AG20443 (cell line): ENCODE measurements at places on chromosomes 5 and 9.

GRCh38 chr5:177472460-177473442 lies 683 bp downstream of the DBN1 start:
- peak; percentile 60 for DNase-seq

GRCh38 chr5:100542086-100542485 lies 6.9 kb downstream of the FAM174A start:
- DNase-seq = no peak

- peak; percentile 90 for DNase-seq
These were observed 112.9 kb upstream of the LMX1B start for GRCh38 chr9:126500600-126501382.

DNA sequence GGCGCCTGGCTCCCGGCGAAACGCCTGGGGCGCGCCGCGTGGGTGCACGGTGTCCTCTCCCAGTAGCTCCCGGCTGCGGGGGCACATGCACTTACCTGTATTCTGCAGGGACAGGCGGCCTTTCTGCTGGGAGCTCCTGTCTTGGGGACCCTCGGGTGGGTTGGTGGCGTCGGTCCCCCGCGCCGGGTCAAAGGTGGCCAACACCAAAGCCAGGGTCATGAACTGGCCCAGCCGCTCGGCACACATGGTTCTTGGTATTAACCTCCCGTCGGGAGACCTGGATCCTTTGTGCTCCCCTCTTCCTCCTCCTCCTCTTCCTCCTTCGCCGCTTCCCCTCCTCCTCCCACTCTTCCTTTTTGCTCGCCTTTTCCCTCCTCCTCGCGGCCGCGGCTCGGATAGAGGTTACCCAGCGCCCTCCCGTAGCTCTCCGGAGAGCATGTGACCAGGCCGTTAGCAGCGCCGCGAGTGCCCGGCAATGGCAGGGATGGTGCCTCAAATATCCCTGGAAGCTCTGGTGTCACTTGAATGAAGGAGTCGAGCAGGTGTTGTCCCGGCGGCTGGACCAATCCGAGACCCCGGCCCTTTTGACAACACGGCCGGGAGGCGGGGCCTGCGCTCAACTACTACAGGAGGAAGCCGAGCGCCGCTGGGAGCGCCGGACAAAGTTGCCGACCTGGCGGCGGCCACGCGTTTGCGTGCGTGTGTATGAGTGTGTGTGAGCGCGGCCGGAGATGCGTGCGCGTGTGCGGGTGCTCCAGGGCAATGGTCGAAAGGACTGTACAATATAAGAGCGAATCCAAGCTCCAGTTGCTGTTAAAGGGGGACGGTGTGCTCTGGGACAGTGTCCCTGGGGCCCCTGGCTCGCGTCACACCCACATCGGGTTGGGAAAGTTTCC lies at the start of gene STC2:
Gene STC2 (minus strand): TSS at position 467 of the 896 bp plus-strand sequence. CDS start 221 bp downstream, at position 246.
- DNase-seq = peak; percentile 92

DNA sequence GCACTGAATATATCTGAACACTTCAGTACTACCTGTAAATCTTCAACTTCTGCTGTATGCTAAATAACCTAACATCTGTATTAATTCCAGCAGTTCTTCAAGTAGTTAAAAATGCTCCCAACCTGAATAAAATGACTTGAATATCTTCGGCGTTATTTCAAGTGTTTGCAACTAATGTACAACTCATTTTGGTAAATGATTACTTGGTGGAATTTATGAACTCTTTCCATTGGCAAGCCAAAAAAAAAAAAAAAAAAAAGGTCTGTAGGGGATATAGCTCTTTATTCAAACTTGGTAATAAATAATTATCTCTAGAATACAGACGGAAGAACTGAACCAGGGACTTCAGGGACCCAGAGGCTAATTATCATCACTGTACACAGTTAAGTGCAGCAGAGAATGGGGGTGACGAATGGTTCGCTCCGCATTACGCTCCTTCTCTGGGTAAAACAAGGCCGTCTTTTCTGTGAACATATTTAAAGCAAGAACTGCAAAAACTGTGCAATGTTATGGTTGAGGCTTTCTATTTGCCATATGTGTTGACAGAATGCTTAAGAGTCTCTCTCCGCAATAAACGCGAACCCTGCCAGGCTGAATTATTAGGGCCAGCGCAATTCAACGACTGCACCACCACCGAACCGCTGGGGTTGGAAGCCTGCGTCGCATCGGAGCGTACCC lies 1.9 kb upstream of the ERBIN start:
- no peak for DNase-seq
